ENCODE measurements at places on chromosomes 16 and 17.

GRCh38 chr17:39579318-39580081, 28.2 kb downstream of the NEUROD2 start:
- no peak for DNase-seq

DNA sequence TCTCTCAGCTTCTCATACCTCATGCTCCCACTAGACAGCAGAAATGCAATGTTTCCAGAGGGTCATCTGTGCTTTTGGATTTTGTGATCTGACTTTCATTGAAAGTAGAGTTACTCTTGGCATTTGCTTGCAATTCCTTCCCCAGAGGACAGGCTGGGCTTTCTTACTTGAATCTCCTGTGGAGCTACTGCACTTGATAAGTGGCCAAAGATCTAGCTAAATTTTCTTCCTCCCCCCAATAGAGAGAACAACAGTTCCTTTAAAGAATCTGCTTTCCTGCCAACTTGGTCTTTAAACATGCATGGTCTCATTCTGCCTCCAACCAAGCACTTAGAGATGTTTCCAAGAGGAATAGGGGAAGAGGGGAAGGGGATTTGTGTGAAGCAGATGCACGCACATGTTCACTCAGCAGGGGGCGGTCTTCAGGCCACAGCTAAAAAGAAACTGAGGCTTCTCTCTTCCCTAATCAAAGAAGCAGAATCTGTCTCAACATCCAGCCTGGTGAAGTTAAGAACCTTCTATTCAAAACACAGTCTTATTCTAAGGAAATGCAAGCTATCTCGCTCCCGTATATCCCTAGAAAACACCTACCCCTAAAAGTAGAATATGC, 229.6 kb downstream of the ZFHX3 start:
- no peak for DNase-seq

DNA sequence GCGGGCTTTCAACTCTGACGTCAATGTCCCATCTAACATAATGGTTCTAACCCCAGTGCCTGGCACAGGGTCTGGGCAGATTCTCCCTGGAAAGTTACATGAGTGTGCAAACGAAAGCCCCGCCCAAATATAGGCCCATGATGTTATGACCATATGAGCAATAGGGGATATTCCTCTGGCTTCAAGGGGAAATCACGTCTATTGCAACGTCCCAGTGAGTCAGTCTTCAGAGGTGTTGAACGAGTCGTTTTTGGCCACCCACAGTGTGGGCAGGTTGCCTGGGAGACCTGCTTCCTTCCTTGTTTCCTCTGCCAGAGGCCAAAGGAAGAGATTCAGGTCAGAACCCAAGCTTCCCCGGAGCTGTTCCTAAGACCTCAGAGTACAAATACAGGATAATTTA, 30.3 kb downstream of the PIK3R5 start:
- DNase-seq: peak; percentile 52

DNA sequence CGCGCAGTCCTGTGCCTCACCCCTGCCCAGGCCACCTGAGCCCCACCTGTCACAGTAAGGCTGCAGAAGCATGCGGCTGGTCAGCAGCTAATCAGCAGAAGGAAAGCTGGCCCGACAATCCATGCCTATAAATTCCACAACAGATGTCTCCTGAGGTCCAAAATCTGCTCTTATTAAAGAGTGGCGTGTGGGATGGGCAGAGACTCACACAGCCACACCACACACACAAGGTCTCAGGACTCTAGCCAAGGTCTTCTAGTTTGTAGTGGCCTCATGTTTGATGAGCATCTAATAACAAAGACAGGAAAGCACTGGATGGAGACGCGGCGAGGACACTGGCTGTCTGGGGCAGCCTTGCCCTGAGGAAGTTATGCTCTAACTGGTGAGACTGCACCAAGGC, 55.9 kb downstream of the ANKRD11 start:
- DNase-seq: no peak

DNA sequence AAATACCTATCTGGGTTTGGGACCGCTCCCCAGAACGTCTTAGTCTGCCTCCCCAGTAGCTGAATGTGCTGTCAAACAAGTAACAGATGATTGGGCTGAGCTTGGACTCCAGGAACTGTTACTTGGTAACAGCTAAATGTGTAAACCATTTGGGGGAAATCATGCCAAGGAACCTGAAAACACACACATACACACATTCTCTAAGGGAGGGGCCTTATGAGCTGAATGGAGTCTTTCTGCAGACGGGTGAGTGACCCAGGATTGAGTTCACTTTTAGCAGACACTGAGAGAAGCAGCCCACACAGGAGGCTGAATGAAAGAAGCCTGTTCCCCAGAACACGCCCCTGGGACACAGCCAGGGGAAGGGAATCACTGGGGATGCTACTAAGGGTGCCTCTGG, 1.6 kb downstream of the ACLY start:
- DNase-seq: no peak

DNA sequence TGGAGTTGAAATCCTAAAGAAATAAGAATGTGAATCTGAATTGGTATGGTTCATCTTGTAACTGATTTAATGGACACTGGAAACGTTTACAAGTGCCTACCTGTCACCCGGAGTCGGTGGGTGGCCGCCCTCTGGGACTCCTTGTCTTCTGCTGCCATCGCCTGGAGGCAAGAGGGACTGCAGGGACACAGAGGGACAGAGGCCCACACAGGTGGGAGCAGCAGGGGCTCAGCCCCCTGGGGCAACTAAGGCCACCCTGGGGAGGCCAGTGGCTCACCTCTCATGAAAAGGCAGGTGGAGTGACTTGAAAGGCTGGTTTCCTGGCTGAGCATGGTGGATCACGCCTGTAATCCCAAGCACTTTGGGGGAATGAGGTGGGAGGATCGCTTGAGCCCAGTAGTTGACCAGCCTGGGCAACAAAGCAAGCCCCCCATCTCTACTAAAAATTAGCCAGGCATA, 23.2 kb downstream of the TMEM92 start:
- DNase-seq: peak; percentile 82
